ENCODE measurements at places on chromosomes 5 and 9. TPM values are rescaled to one million over a fixed set of nuclear protein-coding genes. Genes with fewer than 3 reads are reported as not detected.

- DNase-seq = no peak
These were observed 94.7 kb upstream of the ANKRD55 start for GRCh38 chr5:56327809-56328208.

- DNase-seq = no peak
These were observed 28.8 kb upstream of the PANK3 start for GRCh38 chr5:168607946-168608345.

IFNK gene
- total RNA-seq = not detected

ARRDC1 gene
- total RNA-seq = 202 TPM

DNA sequence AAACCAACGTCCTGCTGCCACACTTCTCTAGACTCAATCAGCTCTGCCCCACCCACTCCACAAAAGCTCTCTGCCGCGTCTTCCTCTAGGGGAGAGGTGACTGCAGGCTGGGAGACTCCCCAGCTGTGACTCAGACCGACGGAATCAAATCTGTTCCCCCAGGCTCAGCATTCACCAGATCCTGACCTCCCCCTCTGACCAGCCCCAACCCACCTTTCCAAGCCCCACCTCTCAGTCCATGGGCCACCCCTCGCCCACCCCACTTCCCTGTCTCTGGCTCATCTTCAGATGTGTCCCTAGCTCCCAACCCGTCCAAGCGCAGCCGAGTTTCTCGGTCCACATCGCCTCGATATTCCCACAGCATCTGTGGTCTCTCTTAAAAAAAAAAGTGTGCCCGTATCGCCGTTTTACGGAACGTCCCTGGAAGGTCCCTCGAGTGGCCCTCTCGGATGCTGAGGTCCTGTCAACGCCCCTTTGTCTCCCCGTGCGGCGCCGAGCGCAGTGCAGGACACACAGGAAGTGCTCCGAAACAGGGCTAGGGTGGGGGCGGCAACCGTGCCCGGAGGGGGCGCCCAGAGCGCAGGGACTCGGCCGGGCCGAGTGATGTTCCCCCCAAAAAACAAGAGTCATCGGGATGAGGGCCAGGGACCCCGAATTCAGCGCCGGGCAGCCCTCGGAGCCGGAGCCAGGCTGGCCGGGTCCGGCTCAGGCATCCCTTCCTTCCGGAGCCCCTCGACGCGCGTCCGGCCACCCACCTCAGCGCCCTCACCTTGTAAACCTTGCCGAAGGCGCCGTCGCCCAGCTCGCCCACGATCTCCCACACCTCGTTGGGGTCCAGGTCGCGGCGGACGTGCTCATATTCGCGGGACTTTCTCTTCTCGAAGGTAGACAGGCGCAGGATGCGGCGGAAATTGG, 649 bp downstream of the STK10 start:
- DNase-seq = peak; percentile 92

Data from upper lobe of left lung (tissue), 6 donors.